ENCODE measurements at places on chromosomes 5 and 9.

GRCh38 chr5:151100681-151101080 is 19.8 kb upstream of the TNIP1 start:
- DNase-seq, result no peak

- no peak for DNase-seq
Measured at GRCh38 chr9:94680020-94680419, 40.7 kb upstream of the FBP1 start.

- no peak for DNase-seq
Measured at GRCh38 chr5:60842871-60843385, 1.1 kb downstream of the ELOVL7 start.

- no peak for DNase-seq
Measured at GRCh38 chr9:134057751-134058701, 9.8 kb downstream of the BRD3 start.

- no peak for DNase-seq
Measured at GRCh38 chr9:111038331-111039230, at the start of gene LPAR1. Gene LPAR1 (minus strand): TSS chr9:111038470. CDS start chr9:110972117, 66,353 bp downstream.

- DNase-seq, result no peak
Measured at GRCh38 chr5:122420091-122420490, 108.1 kb downstream of the SNCAIP start.

DNA sequence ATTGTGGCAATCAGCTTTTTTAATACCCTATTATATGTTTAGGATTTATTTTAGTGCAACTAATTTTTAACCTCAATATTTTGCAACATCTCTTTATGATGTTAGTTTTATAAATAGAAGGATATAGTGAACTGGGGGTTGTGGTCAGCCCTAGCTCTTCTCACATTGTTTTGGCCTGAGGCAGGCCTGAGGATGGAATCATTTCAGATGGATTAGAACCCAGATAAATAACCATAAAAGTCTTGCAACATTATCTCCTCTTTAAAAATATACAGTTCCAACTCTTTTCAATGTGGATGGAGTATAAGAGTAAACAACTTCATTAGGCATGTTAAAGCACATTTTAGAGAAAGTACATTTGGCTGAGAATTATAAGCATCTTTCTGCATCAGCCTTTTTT is 522.7 kb downstream of the NR2F1-AS1 start:
- no peak for DNase-seq

DNA sequence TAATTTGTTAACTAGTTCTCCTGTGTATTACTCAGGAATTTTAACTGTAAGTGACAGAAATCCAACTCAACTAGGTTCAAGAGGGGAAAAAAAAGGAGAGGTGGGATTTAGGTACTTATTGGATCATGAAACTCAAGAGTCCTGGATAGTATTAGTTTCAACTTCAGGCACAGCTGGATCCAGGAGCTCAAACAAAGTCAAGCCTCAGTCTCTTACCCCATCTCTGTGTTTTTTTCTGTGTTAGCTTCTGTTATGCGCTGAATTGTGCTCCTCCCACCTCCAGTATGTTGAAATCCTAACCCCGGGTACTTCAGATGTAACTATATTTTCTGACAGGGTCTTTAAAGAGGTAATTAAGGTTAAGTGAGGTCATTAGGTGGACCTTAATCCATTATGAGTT is 53.5 kb downstream of the SMIM23 start:
- no peak for DNase-seq

DNA sequence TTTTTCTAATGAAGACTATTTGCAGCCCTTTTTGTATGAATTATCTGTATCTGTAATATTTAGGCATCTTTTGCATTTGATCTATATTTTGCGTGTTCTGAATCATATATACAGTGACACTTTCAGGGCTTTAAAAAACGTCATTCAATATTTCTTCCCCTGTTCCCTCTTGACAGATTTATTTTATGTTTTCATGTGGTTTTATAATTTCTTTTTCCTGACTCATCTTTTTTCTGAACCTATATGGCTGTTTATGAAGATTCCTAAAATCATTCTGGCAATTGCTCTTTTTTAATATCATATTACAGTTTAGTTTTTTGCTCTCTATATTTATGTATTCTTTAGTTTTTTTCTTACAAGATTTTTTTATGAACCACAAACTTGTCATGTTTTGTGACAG is 67.6 kb downstream of the SMARCA2 start:
- no peak for DNase-seq

DNA sequence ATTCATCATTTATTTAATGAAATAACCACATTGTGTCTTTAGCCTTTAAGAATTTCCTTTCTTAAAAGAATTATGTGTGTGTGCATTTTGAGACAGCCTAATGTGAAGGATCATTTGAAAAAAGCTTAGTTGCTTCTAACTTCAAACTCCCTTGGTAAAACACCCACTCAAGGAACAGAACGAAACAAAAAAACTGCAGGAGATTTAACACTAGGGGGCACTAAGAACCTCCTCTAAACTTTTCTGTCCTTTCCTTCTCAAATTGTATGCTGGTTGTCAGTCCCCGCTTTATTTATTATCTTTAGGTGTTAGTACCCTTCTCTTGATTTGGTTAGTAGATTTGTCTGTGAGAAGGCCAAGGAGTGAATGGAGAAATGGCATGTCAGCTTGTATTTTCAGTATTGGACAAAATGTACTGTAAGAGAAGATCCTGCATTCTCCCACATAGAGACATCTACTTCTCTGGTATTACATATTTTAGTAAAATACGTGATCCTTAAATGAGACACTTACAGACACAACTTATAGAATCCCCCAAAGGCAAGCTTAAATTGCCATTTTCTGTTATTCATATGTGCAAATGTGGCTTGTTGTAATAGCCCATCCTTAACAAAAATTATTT is 229.7 kb downstream of the MRPS30 start:
- DNase-seq, result no peak

DNA sequence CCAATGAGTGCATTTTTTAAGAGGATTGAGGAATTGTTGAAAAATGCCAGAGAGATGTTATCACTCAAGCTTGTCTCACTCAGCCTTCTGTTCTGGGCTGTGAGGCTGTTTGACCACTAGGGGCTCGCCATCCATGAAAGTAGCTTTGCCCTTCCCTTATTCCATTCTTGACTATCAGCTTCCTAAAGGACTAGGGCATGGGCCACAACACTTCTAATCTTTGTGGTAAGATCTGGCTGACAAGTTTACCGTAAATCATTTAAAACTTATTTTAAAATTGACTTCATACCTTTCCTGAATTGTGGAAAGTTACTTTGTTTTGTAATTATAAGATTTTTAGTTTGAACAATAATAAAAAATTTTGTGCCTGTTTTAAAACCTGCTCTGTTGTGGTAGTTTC is 49.5 kb downstream of the TJP2 start:
- DNase-seq, result no peak

DNA sequence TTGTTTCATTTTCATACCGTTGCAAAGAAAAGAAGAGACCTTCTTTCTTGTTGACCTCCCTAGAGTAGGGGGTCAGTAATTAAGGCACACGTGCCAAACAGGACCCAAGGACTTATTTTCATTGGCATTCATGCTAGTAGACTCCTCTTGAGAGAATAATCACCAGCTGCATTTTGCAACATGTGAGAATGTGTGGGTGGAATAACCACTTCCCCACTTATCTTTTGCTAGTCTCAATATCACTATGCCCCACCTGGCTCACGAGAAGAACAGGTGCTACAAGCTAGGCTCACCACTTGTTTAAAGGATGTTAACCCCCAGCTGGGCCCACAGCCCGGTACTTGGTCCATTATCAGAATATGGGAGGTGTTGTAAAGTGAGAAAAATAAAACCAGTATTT is 460.7 kb upstream of the MEF2C start:
- peak; percentile 19 for DNase-seq

- DNase-seq, result no peak
Measured at GRCh38 chr5:172076761-172077244, 70.4 kb upstream of the FBXW11 start.

- no peak for DNase-seq
Measured at GRCh38 chr5:156221816-156222215, 105.1 kb upstream of the SGCD start.

- no peak for DNase-seq
Measured at GRCh38 chr5:35229076-35230037, 930 bp downstream of the PRLR start.

- DNase-seq, result no peak
Measured at GRCh38 chr9:86644675-86645034, 290.4 kb upstream of the TUT7 start.

GRCh38 chr5:178677429-178677828 is 50.6 kb upstream of the CLK4 start:
- no peak for DNase-seq

- DNase-seq, result no peak
Measured at GRCh38 chr5:76766746-76767145, 50.8 kb downstream of the F2R start.

DNA sequence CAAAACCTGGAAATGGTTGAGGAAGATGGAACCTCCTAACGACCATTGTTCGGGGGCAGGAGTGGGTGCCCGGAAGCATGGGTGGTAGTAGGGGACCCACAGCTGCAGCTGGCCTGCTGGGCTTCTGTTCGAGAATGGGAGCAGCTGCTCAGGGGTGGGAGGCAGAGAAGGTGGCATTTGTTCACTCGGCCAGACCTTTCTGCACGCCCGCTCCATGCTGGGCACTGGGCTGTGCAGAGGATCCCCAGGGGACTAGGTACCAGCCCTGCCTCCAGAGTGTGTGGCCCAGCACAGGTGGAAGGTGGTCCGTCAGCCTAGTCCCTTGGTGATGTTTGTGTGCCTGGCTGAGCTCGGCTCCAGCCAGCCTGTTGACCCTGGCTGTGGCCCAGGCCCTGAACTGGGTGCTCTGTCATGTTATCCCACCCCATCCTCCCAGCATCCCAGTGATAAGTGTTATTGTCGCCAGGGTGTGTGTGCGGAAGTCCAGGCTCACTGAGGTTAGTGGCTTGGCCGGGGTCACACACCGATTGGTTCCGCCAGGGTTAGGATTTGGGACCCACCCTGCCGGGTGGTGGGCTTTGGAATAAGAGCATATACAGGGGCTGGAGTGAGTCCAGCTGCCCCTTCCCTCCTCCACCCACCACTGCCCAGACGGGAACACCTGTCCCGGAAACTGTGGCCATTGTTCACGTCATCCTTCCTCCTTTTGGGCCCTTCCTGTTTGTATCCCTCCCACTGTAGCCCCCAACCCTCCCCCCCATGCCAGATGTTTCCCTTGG is 4.8 kb downstream of the N4BP3 start:
- no peak for DNase-seq

DNA sequence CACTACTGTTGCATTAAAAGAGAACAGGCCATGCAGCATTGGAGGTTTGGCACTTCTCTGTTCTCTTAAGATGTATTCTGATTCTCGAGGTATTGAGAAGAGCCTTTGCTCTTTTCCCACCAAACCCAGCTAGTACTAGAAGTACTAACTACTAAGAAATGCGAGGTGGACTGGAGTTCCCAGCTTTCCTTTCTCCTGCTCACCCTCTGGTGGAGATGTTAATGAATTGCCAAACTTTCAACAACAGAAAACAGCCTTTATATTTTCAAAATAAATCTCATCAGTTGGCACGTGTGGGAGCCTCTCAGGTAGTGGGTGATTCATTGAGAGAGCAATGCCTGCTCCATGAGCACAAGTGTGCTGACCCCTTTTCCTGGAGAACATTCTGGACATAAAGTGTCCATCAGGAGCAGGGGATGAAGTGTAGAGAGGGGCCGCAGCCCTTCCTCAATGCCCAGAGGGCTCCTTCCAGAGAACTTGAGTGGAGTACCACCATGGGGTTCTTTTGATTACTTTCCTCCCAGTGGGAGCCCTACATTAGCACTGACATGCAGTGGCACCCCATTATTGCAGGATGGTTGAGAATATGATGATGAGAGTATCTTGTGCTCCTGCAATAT is 45.7 kb downstream of the TMEM174 start:
- no peak for DNase-seq

DNA sequence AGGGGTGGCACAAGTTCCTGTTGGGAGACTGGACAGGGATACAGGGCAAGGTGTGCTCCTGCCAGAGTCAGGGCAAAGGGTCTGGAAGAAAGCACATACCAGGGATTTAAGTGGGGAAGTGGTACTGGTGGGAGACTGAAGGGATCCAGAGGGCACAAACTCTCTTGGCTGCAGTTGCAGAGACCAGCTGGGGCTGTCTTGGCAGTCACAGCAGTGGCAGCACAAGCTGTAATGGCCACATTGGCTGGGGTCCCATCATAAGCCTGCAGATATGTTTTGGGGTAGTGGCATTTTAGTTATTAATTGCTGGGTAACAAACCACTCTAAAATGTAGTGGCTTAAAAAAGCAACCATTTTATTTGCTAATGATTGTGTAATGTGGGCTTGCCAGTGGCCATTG is 492.2 kb downstream of the ENC1 start:
- DNase-seq, result no peak

DNA sequence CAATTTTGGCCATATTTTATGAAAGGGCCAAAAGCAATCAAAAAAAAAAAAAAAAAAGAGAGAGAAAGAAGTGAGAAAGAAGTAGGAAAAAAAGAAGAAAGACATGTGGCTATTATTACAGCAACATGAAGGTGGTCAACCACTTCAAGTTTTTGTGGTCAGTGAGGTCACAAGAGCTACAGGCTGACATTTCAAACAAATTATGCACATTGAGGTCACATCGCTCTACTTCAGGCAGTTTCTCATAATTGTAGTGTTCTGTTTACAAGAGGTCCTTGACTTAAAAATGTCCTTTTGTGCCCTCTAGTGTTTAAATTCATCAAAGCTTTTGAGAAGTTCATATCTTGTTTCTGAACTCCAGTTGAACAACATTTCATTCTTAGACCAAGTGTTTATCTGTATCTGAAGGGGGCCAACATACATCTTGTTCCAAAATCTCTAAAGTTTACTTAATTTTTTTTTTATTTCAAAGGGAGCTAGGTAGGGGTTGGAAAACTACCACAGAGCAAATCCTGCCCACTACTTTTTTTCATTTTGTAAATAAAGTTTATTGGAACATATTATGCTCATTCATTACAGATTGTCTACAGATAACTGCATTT is 513.1 kb downstream of the PDE4D start:
- DNase-seq, result peak; percentile 24

DNA sequence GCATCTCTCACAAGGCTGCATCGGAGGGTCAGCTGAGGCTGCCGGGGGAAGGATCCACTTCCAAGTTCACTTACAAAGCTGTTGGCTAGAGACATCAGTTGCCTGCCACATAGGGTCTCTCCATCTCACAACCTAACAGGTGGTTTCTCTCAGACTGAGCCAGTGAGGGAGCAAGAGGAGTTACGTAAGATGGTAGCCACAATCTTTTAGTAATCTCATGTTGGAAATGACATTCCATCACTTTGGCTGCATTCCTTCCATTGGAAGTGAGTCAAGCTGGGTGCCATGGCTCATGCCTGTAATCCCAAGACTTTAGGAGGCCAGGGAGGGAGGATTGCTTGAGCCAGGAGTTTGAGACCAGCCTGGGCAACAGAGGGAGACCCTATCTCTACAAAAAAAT is 7.4 kb upstream of the GRK6 start:
- DNase-seq, result no peak

GRCh38 chr5:133423011-133423617 is 189.2 kb downstream of the FSTL4 start:
- no peak for DNase-seq
